NCI-H2029 treated with DMSO at 0.1 percent for 48 hours (cell line): ENCODE measurements at places on chromosomes 7 and 10.

DNA sequence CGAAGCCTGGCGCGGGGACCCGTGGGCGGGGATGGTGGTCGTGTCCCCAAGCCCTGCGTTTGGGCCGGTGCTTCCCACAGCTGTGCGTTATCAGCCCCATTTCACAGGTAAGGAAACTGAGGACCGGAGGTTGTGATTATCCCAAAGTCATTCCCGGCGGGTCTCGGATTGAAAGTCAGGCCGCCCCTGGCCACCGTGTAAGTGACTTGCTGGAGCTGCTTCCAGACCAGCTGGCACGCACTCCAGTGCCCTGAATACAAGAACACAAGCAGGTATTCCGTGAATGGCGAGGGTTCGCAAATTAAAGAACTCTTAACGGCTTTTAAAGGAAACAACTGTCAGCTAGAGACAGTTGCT lies 675 bp upstream of the ATE1 start:
- DNase-seq = no peak

DNA sequence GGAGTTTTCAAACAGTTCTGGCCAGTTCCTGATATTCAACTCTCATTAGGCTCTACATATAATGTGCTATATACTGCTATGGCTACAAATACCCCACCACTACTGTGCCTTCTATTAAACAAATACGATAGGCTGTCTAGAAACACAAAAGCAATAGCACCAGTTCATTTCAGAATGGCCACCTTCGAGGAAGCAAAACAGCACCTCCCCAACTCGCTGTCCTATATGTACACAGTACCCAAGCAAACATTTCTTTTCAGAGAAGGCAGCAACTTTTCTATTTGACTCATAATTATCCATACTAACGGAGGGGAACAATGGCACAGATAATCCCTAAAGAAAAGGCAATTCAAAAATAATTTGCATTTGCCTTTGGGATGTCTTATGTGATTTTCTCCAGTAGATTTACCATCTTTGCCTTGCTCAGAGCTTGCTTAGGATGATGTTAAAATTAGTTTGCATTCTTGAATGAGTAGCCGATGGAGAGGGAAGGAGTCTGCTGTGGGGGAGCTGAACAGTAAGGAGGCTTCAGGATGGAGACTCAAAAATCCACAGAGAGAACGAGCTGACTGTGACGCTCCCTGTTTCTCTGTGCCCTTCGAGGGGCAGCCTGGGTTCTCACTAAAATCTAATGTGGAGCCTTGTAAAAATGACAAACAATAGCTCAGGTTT lies 218.7 kb downstream of the FANK1 start:
- DNase-seq = no peak

DNA sequence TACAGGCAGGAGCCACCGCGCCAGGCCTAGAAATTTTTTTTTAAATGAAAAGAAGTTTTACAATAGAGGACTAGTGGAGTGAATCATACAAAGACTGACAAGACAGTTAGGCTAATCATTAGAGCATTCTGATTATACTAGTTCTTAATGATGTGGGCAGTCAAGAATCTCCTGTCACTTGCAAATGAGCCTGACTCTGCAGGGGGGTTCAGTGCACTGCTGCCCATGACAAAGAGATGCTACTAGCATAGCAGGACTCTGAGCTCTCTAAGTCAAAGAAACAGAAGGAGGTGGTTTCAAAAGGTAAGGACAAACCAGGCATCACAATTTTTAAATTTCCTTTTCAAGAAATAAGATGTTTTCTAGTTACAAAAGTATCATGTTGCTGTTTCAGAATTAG lies 59.0 kb downstream of the CCDC6 start:
- DNase-seq = no peak

DNA sequence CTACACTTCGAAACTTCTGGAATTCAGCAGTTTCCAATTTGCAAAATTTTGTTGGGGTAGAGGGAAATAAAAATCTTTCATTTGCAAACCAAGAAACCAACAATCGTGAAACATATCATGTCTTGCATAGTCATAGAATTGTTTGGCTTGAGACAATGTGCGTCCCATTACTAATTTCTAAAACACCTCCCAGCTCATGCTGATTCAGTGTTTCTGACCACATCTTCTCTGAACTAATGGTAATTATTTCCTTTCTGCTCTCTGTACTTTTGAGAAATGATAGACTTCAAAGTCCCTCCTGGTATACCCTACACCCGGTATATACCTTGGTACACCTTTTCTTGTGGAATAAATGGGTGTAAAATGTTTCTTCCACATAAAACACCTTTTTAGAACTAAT lies 41.8 kb upstream of the TSPAN13 start:
- DNase-seq = no peak

GRCh38 chr10:100864978-100865377 lies 47.8 kb upstream of the SLF2 start:
- DNase-seq = no peak

DNA sequence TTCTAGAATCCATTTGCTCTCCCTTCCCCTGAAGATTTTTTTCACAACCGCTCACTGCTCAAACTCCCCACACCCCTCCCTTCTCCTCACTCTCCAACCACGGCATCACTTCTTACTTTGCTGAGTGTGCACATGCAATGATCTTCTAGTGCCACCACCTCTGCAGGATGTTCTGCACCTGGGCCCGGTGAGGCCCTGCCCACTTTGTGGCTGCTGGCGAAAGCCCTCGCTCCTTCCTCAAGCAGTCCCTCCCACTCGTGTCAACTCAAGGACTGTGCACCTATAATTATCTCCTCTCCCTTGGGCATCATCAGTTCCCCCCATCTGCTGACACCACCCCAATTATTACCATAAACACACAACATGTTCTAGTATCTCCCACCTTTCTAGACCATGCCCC lies 91.0 kb upstream of the LANCL2 start:
- DNase-seq = no peak

- DNase-seq = no peak
These were observed 116.3 kb downstream of the CUX1 start for GRCh38 chr7:101933688-101934121.

DNA sequence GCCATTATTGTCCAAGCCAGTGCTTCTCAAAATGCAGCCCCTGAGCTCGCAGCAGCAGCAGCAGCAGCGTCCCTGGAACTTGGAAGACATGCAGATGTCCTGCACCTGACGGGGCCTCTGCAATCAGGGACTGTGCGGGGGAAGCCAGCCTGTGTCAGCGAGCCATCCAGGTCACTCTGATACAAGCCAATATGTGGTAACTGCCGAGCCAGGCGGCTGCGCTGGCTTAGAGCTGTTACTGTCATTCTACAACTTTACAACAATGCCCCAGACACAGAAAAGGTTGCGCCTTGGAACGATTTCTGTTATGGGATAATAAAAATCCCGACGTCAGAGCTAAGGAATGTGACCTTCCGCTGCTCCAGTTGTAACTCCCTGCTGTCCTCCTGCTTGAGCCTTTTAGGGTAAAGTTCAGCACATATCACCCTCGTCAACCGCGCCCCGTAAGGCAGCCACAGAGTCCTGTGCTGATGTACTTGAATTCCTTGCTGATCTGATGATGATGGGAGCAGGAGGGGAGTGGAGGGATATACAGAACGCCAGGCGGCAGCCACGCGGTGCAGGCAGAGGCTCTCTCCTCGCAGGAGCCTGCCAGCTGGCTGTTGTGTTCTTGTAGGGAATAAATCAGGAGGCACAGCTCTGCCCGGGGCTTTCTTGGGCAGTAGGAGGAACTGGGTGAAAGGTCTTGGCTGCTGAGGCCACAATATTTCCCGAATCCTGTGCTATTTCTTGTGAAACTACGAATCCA lies 20.0 kb upstream of the CRYGN start:
- DNase-seq = no peak

DNA sequence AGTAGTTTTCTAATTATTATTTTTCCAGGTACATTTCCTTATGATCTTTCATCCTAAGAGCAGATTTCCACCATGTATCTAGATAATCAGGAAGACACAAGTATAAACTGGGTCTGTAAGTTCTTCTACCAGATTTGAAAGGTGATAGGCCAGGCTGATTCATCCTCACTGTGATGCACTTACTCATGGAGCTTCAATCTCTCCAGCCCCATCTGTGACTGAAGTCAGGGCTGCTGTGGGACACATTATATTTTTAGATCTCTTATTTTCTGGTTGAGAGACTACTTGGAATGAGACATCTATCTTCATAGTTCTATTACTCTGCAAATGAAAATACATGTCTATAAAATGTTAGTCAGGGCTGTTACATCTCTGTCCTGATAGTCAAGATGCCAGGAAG lies 85.5 kb upstream of the SLC25A13 start:
- DNase-seq = no peak

GRCh38 chr7:117997862-117998825 lies 124.9 kb upstream of the CTTNBP2 start:
- DNase-seq = no peak

DNA sequence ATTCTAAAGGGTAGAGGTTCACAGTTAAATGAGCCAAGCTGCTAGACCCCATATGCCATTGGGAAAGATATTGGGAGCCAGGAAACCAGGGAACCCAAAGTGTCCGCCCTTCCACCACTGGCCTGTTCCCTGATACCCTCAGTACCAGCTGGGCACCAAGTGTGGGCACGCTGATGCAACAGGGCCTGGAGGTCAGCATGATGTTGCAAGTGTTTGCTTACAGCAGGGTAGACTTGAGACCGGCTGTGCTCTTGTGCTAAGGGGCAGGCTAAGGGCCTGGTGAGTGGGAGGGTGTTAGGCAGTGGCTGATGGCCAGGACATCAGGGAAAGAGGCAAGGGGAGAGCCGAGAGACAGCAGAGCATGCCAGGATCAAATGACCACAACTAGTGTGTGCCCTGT lies 21.0 kb upstream of the MYL7 start:
- no peak for DNase-seq

DNA sequence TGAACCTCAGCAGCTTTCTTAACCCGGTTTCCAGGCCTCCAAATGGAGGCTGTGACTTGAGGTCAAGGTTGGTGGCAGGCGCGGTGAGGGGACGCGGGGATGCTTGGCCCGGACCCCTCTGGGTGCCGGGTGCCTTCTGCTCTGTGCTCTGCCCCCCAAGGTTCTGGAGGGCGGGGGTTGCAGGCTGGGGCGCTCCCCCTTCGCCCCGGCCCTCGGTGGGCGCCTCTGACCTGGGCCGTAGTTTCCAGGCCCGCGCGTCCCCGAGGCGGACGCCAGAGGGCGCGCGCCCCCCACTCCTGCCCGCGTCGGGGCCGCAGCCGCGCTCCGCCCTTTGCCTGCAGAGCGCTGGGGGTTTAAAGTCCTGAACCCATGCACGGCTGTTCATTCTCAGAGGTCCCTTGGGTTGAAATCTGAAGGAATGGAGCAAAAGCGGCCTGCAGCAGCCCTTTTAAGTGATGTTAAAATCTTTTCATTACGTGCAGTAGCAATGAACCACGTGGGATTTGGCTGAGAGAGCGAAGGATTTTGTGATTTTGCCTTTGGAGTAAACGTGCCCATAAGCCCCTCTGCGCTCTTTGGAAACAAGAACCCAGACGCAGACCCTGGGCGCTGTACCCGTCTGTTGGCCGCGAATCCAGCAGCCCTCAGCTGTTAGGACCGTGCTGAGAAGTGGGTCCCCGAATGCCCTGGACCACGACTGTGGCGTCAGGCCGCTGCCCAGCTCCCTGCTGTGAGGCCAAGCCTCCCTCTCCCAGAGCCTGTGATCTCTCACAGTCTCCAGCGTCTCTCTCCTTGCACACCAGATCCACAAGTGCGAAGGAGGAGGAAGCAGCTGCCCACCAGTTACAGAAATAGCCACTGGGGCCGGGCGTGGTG lies 135.0 kb downstream of the ACTR3B start:
- no peak for DNase-seq

DNA sequence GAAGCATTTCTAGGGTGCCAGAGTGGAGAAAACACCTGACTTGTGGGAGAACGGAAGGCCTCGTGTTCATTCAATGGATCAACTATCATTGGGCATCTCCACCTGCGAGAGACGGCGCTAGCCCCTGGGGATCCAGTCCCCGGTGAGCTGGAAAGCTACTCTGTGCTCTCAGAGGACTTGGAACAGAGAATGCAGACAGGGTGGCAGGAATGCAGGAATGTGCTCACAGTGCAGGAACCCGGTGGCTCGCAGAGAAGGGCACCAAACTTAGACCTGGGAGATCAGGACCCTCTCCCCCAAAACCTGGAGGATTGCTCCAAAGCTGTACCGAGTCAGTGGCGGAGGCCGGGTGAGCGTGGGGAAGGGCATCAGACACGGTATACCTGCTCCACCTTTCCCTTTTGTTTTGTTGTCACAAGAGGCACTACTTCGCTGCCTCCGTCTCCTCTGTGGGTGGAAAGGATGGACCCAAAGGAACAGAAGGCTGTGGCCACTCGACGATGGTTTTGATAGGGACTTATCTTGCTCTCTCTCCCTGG lies 569.0 kb upstream of the C7orf33 start:
- DNase-seq = no peak

DNA sequence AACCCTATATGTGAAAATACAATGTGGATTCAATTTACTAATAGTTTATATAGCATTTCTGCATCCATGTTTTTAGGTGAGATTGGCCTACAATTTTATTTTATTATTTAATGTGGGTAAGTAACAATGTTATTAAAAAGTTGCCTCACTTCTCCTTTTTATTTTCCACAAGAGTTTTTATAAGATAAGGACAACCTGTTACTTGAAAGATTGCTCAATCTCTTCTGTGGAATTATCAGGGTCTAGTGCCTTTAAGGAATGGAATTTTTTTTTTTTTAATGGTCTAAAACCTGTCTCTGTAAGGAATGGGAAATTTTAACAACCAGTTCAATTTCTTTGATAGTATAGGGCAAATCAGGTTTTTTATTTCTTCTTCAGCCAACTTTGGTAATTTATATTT lies 53.9 kb upstream of the RAB18 start:
- DNase-seq = no peak

- no peak for DNase-seq
These were observed 59.9 kb upstream of the TM9SF3 start for GRCh38 chr10:96646751-96647166.

- DNase-seq = no peak
These were observed 9.9 kb downstream of the SLC25A13 start for GRCh38 chr7:96311967-96312366.

DNA sequence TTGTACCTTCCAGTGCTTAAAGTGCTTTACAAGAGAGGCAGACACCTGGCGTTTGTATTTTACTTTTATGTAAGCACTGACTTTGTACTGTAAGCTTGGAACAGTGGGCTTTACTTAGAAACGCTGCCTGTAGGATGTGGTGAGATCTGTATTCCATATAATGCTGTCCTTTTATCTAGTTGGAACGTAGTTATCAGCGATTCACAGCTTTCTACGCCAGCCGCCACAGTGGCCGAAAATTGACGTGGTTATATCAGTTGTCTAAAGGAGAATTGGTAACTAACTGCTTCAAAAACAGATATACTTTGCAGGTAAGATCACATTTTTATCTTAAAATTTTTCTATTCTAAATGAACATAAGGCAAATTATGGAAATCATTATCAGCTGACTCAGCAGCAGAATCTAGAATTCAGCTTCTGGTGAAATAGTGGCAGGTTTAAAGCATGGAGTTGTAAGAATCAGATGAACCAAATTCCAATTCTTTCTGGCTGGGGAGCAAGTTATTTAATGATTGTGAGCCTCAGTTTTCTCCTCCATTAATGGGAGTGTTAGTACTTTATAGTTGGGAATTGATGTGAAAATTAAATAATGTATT lies 91.5 kb downstream of the CUL1 start:
- no peak for DNase-seq
